PC-3 (cell line): ENCODE measurements at places on chromosomes 7 and 10. TPM values are rescaled to one million over a fixed set of nuclear protein-coding genes. Genes with fewer than 3 reads are reported as not detected.

The MACC1 gene
- 7.9 and 12.0 TPM in 2 replicates for total RNA-seq

The CPVL gene
- 14.7 and 15.3 TPM in 2 replicates for total RNA-seq

The MNX1 gene
- 2.6 and 3.7 TPM in 2 replicates for total RNA-seq

The DDX21 gene
- 159 and 169 TPM in 2 replicates for total RNA-seq

The NKX2-3 gene
- total RNA-seq = 0.07 TPM in 1 of 2 replicates, not detected in the other

The CALHM2 gene
- total RNA-seq = 1.3 and 2.0 TPM in 2 replicates

The NPSR1 gene
- total RNA-seq = not detected in 2 replicates
